ENCODE measurements at places on chromosomes 11 and 22.

DNA sequence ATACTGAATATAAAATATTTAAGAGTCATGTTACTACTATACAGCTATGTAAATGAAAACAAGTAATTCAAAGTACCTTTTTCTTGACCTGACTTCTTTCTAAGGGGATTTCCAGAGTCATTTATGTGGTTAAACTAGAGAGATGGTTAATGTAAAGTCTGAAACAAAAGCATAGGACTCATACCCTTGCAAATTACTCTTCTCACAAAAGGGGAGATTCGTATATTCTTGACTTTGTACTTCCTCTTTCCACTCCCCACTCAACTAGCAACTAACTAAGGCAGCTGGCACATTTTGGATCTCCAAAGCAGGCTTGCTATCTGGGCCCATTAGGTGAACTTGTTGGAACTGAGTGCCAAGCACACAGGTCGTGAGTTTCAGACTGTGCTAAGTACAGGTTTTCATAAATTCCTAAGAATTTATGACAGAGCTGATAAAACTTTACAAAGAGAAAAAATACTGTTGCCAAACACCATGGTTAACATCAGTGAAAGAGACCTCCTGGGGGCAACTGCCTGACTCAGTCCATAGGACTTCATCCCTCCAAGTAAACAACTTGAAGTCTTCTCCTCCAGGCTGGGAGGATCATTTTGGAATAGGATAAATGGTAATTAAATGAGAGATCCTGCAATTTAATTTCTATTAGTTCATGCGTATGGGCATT is 77.0 kb upstream of the DDI1 start:
- DNase-seq, result no peak

DNA sequence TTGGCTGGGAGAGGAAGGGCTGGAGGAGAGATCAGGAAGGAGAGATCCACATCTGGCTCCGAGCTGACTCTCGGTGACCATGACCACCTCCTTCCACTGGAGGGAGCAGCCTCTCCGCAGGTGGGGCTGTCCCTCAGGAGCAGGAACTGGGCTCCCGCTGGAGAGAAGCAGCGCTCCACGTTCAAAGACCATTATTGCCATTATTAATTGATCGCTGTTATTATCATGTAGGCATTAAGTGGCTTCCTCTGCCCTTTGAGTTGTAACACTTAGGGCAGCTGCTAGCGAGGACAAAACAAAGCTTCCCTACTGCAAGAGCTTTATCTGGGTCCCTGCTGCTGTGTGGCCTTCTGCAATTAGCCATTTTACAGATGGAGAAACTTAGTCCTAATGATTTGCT is 251.9 kb downstream of the ST3GAL4 start:
- peak; percentile 63 for DNase-seq

DNA sequence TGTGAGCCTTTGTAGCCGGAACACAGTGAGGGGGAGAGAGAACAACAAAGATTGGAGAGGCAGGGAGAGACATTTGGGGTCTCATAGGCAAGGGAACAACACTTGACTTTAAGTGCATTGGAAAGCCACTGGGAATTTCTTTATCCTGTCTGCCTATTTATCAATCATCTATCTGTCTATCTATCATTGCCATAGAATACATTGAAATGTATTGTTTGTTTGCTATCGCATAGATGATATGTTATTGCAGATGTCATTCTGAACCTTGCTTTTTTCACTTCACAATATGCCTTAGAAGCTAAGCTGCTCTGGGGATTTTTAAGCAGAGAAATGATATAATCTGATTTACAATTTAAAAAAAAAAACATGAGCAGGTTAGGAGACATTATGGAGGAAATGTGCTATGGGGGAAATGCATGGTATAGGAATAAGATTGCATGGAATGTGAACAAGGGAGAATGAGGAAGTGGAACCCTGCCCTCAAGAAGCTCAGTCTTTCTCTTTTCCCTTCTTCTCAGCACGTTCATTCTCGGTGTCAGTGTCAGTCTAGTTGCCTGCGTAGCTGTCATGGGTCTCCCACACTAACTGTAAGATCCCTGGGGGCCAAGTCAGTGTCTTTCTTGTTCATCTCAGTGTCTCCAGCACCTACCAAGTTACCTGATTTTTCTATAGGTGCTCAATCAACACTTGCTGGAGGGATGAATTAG is 158.7 kb upstream of the ARHGAP20 start:
- no peak for DNase-seq

DNA sequence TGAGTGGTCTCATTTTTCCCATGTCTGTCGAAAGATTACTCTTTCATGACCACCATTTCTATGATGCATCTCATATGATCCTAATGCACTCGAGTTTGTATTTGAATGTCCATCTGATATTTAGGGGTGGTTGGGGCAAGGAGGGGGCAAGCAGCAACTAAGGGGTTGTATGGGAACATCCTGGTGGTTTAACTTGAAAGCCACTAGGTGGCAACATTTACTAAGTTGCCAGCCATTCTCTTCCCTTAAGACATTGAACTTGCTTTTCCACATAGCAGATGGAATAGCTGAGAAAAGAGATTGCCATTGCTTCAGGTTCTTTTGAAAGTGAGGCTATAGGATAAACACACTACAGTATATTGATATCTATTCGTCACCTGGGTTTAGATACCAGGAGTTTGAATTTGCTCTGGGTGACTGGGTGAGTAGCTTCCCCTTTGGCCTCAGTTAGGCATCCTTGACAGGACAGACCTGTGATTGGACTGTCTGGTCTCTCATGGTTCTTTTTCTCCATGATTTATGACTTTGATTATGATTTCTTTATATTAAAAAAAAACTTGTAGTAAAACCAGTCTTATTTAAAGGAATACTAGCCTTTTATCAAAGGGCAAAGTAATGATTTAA is 32.4 kb downstream of the NF2 start:
- DNase-seq, result peak; percentile 56

GRCh38 chr11:15180212-15180792 is 65.6 kb downstream of the INSC start:
- DNase-seq, result no peak

GRCh38 chr11:766106-766935 is 11.0 kb downstream of the GATD1 start:
- no peak for DNase-seq

DNA sequence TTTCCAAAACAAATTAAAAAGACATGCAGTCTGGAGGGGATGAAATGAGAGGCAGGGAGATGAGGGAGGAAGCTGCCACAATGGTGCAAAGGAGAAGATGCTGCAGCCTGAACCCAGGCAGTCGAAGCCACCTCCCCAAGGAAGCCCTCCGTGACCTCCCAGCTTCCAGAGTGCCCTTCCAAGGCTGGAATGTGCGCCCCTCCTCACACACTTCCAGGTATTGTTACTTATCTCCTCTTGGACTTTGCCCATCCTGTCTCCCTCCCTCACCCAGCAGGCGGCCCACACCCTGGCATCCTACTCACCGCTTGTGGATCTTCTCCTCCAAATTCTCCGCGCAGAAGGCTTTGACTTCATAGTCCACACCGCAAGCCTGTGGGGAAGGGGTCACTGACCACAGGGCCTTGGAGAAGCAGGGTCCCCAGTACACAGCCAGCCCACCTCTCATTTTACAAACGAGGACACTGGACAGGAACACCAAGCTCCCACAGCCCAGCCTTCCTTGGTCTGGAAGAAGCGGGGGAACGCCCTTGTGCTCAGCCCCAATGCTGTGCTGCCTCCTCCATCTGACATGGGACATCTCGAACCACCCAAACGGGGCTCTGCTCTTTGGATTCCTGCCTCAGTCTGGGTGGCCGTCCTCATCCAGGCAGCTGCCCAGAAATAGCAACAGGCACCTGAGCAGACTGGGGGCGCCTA is 40.3 kb downstream of the TPBGL start:
- peak; percentile 43 for DNase-seq

GRCh38 chr11:45252134-45252856 is 33.8 kb downstream of the SYT13 start:
- peak; percentile 80 for DNase-seq

DNA sequence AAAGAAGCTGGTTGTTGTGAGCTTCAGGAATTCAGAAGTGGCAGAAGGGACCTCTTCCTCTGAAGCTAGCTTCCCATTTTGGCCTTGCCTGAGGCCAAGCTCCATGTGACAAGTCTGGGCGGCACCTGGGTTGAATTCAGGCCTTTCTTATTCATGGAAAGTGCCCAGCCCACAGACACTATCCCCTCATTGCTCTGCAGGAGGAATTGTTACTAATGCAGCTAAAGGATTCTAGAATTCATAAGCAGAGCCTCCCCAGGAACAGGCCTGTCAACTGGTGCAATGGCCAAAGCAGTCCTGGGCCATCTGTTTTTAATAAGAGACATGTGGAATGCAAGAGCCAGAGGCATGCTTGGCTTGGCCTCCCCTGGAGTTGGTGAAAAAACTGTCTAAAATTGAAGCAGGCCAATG is 71.4 kb downstream of the SLC1A2 start:
- DNase-seq, result no peak

DNA sequence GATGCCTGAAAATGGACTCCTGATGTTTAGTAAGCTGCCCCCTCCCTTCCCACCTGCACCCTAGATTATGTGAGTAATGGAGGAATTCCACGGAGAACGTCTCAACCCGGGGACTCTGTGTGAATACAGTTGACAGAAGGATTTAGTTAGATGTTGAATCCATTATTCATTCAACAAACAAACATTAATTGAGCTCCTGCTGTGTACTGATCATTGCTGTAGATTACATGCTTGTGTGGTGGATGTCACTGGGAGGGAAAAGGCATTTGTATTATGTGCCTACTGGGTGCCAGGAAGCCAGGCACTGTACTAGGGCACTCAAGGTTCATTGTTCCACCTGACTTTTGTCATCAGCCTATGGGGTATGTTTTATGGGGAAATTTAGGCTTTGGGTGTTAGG is 22.9 kb upstream of the CRYBB3 start:
- no peak for DNase-seq

GRCh38 chr11:67371189-67371910 is 2.0 kb downstream of the CLCF1 start:
- DNase-seq, result peak; percentile 46

DNA sequence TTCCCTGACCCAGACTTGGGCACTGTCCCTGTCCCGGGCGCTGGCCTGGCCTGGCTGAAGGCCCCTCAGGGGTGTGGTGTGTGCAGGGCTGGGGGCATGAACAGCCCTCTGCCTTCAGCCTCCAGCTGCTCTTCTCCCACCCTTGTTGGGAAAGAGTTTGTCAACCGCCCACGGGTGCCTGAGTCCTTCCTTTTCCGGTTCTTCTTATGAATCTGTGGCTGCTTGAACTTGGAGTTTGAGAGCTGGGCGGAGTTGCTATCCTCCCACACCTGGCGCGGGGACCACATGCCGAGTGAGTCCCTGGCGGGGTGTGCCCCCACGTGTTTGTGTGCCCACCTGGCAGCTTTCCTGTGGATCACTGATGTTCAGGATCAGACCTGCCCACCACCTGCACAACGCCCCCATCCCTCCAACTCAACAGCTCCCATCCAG is 13.4 kb downstream of the NFAM1 start:
- DNase-seq, result no peak

- no peak for DNase-seq
These were observed 4.0 kb downstream of the GUCD1 start for GRCh38 chr22:24550902-24551435.

GRCh38 chr22:33049119-33049729 is 9.0 kb downstream of the SYN3 start:
- peak; percentile 71 for DNase-seq

GRCh38 chr11:112610494-112610893 is 349.8 kb upstream of the PLET1 start:
- DNase-seq, result no peak

DNA sequence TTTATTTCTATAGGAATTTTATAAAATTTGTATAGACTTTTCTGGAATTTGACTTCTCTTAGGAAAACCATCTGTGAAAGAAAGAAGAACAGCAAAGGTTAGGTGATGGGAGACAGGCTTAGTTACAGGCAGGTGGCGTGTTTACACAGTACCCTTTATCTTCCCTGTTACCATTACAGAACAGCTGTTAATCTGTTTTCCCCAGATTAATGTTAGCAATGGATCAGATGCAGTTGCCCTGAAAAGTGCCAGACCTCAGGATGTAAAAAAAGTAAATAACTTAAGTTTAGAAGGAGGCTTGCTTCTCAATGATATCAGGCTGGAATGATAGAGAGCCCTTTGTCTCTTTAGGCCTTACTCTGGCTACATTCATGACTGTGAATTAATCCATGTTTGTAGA is 1186.5 kb upstream of the TENM4 start:
- DNase-seq, result no peak

DNA sequence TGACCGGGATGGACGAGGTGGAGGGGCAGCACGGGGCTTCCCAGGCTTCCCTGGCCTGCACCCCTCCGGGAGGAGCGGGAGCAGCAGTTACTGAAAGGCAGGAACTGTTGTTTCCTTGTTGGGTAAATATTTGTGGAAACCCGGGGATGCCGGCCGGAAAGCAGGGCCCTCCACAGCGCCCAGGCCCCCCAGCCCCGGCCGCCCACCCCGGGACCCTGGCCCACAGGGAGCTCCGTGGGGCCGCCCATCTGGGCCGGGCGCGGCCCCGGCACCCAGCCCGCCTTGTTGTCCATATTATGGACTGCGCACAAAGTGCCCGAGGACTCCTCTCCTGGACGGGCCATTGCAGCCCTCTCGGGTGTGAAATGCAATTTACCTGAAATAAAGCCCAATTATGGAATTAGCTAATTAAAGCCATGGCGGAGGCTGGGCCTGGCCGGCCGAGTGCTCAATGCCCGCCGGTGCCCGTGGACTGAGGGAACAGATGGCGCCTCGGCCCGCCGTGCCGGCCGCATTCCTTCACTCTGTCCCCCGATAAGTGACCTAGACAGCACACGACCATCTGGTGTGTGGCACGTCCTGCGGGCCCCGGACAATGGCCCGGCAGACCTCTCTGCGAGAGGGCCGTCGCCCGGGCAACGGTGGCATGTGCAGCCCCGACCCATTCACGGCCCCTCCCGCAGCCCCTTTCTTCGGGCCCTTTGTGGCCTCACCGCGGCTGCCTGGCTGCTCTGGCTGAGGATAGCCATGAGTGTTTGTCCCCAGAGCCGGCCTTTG is 35.4 kb downstream of the CDKN1C start:
- no peak for DNase-seq

GRCh38 chr11:47646019-47646418 is 3.7 kb upstream of the MTCH2 start:
- DNase-seq, result no peak

GRCh38 chr11:68654978-68655377 is 29.4 kb upstream of the GAL start:
- DNase-seq, result no peak

DNA sequence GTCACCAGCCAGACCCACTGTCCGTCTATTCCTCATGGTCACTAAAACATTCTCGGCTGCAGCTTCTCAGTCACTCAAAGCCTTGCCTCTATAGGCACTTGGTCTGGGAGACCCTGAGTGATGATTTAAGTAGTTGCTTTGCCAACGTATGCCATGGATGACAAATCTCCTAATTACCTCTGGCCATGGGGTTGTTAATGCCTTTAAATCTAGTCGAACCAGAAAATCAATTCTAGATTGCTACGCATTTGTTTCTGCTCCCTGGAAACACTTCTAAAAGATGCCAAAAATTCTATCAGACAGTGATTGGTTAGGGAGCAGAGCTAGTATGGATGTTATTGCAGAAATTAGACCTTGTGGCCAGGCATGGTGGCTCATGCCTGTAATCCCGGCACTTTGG is 57.0 kb upstream of the RTL6 start:
- DNase-seq, result no peak
